NCI-H1092 (cell line): ENCODE measurements at places on chromosomes 12 and 14.

GRCh38 chr14:85529803-85530574 is at the start of gene FLRT2:
Gene FLRT2 (plus strand): TSS chr14:85530144. CDS start chr14:85621515, 91,371 bp downstream.
- no peak for DNase-seq

- no peak for DNase-seq
Measured at GRCh38 chr14:66568220-66568619, 60.3 kb downstream of the GPHN start.

DNA sequence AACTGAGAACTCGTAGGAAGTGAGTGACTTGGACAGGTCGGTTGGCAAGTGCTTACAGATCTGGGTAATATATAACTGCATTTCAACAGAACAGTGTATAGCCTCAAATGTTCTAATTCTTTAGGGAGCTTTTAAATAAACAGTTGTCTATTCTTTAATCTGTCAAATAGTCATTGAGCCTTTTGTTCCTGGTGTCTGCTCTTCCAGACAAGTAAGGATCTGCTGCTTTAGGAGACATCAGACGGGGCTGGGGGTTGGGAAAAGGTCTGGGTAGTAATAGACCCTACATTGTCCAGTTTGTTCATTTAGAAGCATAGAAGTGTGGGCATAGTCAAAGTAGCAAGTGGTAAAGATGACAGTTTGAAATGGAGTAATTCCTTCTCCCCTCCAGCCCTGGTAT is 2.0 kb downstream of the PTPN11 start:
- DNase-seq, result no peak

- no peak for DNase-seq
Measured at GRCh38 chr12:3205742-3206519, 128.8 kb downstream of the TSPAN9 start.

DNA sequence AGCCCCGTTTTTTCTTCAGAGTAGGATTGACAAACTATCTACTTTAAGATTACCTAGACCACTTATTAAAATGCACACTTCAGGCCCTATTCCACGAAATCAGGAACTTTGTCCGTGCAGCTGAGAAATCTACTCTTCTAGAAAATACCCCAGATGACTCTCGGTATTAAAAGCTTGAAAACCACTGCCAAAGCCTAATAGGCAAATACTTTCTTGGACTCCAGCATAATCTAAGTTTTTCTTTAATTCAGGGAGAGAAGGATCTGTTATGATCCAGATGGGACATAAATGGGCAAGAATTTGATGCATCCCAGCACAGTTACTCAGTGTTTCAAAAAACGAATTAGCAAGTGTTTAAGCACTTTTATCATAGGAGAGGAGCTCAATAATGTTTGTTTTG is 94.5 kb downstream of the TMX1 start:
- no peak for DNase-seq

DNA sequence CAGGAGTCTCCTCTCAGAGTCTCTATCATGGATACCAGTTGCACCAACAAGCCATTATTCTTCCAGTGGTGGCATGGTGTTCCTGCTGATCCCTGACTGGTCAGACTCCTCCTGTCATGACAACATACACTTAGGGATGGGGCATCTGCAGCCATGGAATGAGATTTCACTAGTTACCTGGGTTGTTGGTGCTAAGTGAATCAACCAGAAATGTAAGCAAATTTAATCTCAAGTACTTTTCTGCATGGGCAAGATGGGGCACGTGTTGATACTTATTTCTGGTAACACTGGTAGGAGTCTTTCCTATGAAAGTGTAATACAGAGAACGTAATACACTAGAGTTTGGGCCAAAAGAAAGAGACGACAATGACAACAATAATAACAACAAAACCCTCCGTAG is 211.5 kb upstream of the FOXN3 start:
- no peak for DNase-seq
